ENCODE measurements at places on chromosomes 2 and 18.

- no peak for DNase-seq
Observed at GRCh38 chr2:175844169-175844568, 157.9 kb downstream of the LNPK start.

DNA sequence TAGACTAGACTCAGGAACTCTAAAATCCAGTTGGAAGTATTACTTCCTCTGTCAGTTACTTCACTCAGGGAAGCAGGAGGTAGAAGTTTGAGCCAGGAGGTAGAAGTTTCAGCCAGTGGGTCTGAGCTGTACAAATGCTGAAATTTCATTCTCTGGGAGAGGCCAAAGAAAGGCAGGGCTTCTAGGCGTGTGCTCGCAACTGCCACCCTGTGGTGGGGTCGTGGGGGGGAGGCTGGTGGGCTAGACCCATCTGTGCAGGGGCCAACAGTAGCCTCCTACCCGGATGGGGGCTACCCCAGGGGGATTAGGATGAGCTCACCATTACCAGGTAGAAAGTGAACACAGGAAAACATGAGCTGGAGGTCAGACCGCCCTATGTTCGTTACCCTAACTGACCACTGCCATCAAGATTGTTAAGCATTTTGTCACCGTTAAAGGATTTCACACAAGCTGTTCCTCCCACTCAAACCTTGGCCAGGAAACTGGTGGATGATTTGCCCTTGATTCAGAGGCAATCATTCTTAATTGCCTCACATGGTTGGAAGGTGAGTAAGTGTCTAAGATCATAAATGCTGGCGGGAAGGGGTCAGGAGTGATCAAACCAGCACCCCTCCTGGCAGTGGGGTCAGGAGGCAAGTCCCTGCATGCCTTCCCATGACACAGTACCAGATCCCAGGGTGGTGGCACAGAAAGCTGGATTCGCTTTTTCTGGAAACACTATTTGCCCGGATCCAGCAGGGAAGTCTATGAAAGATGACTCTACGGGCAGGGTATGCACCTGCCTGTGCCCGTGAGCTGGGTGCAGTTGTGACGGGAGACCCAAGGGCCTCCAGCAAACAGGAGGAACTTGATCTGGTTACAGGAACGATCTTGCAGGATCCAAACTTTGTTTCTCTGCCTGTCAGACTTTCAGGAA is 5.2 kb upstream of the FHL2 start:
- no peak for DNase-seq

DNA sequence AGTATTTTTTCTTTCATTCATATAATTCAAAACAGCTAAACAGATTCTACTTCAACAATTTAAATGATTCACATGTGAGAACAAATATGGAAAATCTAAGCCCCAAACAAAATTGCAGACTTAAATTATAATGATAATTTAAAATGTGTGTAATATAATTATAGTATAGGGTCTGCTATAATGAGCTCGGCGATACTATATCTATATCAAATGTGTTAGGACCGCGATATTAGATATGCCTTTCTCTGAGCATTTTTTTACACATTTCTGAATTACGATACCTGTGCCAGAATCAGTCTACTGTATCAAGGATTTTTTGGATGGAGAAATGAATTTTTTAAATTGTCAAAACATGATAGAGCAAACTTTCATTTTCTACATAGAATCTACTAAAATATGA is 808.8 kb upstream of the POU3F3 start:
- DNase-seq, result no peak

DNA sequence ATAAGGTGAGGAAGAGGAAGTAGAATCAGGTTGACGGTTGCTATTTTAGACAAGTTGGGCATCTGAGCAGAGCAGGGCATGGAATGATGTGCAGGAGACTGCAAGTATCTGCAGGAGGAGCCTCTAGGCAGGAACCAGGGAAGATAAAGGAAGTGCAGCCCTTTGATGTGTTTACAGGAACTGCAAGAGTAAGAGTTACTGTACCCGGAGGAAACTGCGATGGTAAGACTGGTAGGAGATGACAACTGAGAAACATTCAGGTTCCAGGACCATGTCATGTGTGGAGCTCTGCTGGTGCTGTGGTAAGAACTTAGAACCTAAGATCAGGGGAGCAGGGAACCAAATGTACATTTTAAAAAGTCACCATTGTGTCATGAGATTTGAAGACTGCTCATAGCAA is 134.3 kb upstream of the STON1 start:
- no peak for DNase-seq

DNA sequence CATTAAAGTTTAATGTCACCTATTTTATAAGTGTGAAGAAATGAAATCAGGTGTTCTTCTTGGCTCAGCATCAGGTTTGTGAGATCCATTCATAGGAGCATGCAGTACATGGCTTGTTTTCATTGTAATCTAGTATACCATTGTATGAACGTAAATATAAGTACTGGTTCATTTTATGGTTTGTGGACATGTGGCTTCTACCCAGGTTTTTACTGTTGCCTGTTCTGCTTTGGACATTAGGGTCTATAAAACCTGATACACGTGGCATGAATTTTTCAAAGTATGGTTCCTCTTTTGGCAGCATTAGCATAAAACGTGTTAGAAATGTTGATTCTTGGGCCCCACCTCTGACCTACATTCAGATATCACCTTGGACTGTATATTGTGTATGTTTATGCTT is 175.5 kb downstream of the PRPF40A start:
- no peak for DNase-seq

- DNase-seq, result no peak
Observed at GRCh38 chr2:150137338-150138069, 350.0 kb downstream of the RND3 start.

GRCh38 chr2:71224457-71224856 is 2.4 kb downstream of the PAIP2B start:
- DNase-seq, result no peak

DNA sequence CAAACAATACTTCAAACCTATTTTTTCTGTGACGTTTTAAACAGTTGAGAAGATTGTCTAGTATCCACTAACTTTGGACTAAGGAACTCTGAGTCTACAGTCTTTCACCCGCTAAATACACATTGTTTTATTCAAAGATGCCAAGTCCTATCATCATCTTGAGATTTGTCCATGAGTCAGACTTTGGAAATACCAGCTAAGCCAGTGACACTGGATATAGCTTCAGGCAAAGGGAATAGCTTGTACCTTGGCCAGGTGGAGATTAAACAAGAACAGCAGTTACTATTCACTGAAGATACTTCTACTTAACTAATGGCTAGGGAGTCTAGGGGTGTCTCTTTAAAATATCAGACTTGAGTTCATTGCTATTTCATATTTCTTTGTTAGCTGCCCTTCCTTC is 137.5 kb downstream of the COMMD1 start:
- no peak for DNase-seq
